M059J (cell line): ENCODE measurements at places on chromosomes 7 and 10. TPM values are rescaled to one million over a fixed set of nuclear protein-coding genes. Genes with fewer than 3 reads are reported as not detected.

- no peak for DNase-seq
Measured at GRCh38 chr10:78044699-78045098, 11.0 kb downstream of the RPS24 start.

- DNase-seq: no peak
Measured at GRCh38 chr7:151032936-151033863, 5.0 kb downstream of the ABCB8 start.

DNA sequence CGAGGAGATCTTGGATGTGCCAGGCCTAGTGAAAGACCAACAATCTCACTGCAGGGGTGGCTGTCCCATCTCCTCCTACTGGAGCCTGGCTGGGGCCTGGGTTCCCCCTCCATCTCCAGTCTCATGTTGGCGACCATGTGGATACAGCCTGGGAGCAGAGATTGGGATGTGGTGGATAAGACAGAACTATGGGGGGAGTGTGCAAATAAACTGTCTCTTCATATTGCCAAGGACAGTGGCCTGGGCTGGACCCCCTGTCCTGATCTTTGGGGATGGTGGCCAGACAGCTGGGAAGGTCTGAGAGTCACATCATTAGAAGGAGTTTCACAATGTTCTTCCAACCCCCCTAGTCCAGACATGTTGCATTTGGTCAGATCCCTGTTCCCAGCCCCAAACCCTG, 5.8 kb upstream of the MINDY4 start:
- DNase-seq: no peak

Gene MMD2
- not detected in 2 replicates for total RNA-seq

Gene LRMDA
- total RNA-seq: 8.0 and 36.7 TPM in 2 replicates

Gene SUN3
- 0.59 TPM in 1 of 2 replicates, not detected in the other for total RNA-seq

DNA sequence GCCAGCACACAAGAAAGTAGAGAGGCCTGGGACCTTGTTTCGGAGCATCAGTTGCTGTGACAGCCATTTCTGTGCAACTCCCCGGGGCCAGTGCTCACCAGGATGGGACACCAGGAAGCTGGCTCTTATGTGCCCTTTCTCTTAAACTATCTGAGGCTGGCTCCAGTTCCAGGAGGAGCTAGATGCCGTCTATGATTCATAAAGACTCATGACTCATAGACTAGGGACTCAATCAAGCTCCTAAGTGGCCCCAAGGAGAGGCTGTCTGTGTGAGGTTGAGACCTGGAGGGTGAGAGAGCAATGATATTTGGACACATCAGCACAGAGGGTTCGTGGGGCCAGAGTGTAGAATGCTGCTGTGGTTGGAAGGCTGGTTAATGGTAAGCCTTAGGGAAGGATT, 580.1 kb downstream of the CCSER2 start:
- peak; percentile 46 for DNase-seq

DNA sequence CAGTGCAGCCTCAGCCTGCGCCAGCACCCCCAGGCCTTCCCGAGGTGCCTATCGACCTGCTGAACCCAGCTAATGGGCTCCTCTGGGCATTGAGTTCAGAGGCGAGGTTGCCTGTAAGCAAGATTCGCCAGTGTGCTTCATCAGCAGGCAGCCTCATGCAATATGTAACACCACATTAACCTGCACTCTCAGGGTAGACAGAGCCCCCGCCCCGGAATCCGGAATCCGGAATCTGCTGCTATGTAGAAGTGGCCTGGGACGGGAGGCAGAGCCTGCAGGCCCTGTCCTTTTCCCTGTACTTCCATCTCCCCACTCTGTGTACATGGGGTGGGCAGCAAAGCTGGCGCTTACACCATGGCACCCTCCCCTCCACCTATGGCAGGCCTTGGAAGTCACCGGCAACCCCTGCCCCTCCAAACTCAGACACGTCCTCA, 83.9 kb upstream of the RET start:
- no peak for DNase-seq

GRCh38 chr10:16950656-16951601, 133.7 kb upstream of the RSU1 start:
- DNase-seq: peak; percentile 71

DNA sequence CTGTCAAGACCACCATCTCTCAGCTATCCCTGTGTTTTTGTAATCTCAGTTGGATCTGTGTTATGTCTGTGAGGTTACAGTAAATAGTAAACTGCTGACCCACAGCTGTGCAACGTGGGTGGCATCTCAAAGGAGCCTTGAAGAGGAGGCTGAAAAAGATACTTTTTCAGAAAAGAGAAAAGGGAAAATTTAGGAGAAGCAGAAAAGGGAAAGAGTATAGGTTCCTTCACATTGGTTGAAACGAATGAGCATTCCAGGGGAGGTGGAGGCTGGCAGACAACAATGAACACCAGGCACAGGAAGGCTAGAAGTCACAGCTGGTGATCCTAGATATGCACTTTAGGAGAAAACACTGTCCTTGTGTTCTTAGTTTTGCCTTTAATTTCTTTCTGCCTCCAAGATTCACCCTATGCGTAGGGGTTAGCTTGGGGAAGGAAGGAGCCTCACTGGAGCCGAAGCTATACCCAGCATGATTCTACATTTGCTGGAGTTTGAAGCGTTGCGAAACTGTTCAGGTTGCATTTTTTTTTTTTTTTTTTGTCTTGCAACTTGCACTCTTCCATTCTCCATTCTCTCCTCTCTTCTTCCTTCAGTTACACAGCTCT, 18.3 kb downstream of the CPED1 start:
- no peak for DNase-seq

- DNase-seq: no peak
Measured at GRCh38 chr7:117803476-117803875, 69.8 kb downstream of the CTTNBP2 start.

Gene TAS2R41
- total RNA-seq: not detected in 2 replicates

DNA sequence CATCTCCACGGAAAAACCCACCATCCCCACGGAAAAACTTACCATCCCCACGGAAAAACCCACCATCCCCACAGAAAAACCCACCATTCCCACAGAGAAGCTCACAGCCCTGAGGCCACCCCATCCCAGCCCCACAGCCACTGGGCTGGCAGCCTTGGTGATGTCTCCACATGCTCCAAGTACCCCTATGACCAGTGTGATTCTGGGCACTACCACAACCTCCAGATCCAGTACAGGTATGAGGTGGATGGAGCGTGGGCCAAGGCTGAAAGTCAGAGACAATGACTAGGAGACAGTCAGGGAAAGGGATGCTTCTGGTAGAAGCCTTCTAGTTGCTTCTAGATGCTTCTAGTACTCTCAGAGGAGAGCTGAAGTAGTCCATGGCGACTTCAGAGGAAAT, 19.6 kb downstream of the ZAN start:
- DNase-seq: no peak

Gene TMEM140
- 11.2 and 21.2 TPM in 2 replicates for total RNA-seq

Gene IFIT1B
- total RNA-seq: 0.37 and 0.76 TPM in 2 replicates

GRCh38 chr7:98077762-98078161, 28.9 kb upstream of the LMTK2 start:
- no peak for DNase-seq

- no peak for DNase-seq
Measured at GRCh38 chr7:152312316-152312715, 123.5 kb downstream of the KMT2C start.

DNA sequence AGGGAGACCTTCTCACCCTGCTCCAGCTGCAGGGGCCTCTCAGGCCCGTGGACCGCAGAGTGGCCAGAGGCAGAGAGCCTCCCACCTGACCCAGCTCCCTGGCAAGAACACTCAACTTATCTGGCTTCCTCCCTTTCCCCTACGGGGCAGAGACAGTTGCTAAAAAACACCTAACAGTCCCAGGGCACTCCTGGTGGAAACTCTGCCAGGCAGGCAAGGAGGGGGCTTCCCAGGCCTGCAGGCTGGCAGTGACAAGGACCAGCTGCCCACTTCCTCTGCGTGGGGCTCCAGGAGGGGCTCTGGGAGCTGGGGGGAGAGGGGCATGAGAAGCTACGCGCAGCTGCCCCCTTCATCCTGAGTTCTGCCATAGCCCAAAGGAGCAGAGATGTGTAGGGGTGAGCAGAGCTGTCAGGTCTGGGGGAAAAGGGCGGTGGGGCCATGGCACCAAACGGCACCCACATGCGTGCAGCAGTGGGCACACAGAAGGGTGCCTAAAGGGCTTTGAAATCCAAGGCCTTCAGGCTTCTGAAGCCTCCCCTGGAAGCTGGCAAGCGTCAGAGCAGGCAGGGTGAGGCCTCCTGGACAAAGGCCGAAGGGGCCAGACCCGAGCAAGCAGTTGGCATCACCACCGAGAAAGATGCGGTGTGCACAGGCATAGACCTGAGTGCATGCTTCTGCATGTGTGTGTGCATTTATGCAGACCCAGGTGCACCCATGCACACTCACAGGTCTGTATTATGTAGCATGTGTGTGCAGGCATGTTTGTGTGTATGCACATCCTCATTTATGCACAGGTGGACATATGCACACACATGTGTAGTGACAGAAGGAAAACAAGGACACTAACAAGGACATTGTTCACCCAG, 14.4 kb downstream of the SPOCK2 start:
- no peak for DNase-seq

Gene CUBN
- total RNA-seq: 0.27 and 2.0 TPM in 2 replicates

Gene CLDN15
- total RNA-seq: 1.7 and 3.2 TPM in 2 replicates

- DNase-seq: no peak
Measured at GRCh38 chr7:27942711-27943110, 202.7 kb downstream of the TAX1BP1 start.

Gene DPYSL4
- total RNA-seq: 4.8 and 6.0 TPM in 2 replicates

DNA sequence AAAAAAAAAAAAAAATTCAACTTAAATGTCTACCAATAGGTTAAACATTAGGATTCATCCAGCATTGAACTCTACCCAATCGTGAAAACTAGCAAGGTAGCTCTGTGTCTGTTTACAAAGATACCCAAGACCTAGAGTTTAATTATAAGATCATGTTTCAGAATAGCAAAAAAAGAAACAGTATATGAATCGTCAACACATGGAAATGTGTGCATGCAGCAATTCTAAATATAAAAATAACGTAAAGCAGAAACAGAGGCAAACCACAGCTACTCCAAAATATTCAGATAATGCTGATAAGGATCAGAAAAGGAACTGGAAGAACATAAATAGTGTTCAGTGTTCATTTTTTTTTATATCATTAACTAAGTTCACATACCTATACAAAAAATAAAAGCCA, 68.7 kb downstream of the AFAP1L2 start:
- DNase-seq: no peak

GRCh38 chr7:133575726-133576440, 323.0 kb downstream of the EXOC4 start:
- no peak for DNase-seq

Gene IKZF1
- not detected in 2 replicates for total RNA-seq

- no peak for DNase-seq
Measured at GRCh38 chr7:55444786-55445185, 79.6 kb downstream of the LANCL2 start.

Gene PTPRN2
- total RNA-seq: 2.2 and 2.3 TPM in 2 replicates

- peak; percentile 47 for DNase-seq
Measured at GRCh38 chr7:37833107-37833817, 15.1 kb upstream of the NME8 start.

GRCh38 chr7:34158368-34159153, 253.2 kb downstream of the BMPER start:
- DNase-seq: peak; percentile 27

Gene TRIM50
- not detected in 2 replicates for total RNA-seq
